ENCODE measurements at places on chromosomes 6 and 20.

GRCh38 chr6:138500867-138501446 lies 1.7 kb upstream of the NHSL1 start:
- no peak for DNase-seq

- no peak for DNase-seq
These were observed 258.9 kb downstream of the KIF16B start for GRCh38 chr20:16314320-16314719.

GRCh38 chr6:161481786-161482516 lies 208.1 kb upstream of the AGPAT4 start:
- DNase-seq = no peak

- DNase-seq = no peak
These were observed 6.4 kb downstream of the LZTS3 start for GRCh38 chr20:3166913-3167342.

- no peak for DNase-seq
These were observed 20.5 kb downstream of the RNF114 start for GRCh38 chr20:49956689-49957088.

GRCh38 chr20:31605902-31606803 lies 1.1 kb downstream of the ID1 start:
- DNase-seq = no peak

GRCh38 chr20:25245461-25245860 lies 2.4 kb upstream of the PYGB start:
- no peak for DNase-seq

DNA sequence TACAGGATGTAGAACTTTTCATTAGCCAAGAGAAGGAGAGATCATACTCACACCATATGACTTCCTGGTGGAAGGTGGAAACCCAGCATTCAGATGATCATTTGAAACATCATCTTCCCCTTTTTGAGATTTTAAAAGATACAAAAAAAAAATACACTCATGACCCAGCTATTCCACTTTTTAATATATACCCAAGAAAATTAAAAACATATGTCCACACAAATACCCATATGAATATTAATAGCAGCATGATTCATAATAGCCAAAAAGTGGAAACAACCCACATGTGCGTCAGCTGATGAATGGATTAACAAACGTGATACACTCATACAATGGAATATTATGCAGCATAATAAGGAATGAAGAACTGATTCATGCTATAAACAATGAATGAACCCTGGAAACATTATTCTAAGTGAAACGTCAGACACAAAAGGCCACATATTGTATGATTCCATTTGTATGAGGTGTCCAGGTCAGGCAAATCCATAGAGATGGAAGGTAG lies 130.0 kb upstream of the SGK1 start:
- peak; percentile 83 for DNase-seq

GRCh38 chr6:87825821-87826221 lies 123.8 kb upstream of the AKIRIN2 start:
- no peak for DNase-seq

GRCh38 chr20:59013959-59014608 lies 5.1 kb upstream of the TUBB1 start:
- peak; percentile 24 for DNase-seq

DNA sequence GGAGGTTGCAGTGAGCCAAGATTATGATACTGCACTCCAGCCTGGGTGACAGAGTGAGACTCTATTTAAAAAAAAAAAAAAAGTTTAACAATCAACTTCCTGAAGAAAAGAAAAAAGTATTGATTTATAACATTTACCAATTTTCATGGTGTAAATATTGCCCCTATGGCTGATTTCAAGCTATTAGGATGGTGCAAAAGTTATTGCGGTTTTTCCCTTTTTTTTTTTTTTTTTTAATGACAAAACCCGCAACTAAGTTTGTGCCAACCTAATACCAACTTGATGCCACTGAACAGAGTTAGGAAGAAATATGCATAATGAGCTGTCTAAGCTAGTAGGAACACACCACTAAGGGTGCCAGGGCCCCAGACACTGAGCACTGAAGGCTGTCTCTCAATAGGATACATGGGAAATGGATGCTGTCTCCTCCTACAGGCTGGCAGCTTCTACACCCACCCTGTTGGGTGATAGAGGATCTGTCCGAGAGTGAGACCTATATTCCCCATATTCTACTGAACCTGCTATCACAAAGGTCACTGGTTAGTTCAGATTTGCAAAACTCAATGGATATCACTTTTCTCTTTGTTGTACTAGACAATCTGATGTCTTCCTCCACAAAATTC lies 6.5 kb upstream of the PERP start:
- DNase-seq = no peak

DNA sequence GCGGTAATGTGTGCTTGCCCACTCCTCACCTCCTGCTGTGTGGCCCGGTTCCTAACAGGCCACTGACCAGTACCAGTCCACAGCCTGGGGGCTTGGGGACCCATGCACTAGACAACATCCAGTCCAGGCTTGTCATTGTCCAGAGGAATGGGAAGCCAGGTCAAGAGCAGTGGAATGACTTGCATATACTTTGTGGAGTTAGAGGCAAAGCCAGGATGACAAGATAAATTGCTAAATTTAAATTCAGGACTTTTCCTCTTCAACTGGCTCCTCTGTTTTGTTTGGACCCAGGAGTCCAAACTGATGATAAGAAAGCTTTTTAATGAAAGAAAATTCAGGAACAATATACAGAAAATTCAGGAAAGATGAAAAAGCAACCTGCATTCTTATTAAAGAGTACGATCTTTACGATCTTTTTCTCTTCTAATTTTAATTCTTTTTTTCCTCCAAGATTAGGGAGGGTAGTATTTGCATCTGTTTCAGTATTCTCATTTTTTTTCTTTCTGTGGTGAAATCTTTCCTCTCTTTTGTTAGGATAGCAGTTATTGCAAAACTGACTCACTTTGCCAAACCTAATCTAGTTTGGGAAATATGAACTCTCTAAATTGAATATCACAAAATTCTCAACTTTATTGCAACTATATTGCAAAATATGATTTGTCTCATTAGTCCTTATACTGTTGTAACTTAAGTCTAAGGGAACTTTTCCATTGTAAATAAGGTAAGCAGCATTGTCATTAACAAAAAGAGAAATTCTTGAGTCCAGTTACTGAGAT lies 48.2 kb downstream of the DCBLD1 start:
- no peak for DNase-seq

DNA sequence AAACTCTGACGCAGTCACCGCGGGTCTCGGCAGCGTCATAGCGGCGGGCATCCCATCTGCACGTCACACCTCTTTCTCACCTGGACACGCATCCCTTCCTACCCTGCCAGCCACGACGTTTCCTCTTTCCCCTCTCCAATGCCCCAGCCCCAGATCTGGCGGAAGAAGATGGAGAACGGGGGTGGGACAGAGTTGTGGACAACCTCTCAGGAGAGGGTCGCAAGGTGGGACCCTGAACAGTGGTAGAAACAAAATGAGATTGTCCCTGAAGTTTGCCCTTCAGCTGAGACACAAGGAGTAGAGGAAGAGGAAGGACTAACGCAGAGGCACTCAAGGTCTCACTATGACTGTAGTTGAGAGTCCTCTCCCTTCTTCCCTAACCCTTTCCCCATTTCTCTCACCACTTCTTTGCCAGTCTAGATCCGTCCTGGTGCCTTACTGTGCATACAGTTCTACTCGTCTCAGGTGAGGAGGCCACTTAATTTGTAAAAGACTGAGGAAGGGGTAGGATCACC lies 562 bp downstream of the TRIM39 start:
- no peak for DNase-seq

DNA sequence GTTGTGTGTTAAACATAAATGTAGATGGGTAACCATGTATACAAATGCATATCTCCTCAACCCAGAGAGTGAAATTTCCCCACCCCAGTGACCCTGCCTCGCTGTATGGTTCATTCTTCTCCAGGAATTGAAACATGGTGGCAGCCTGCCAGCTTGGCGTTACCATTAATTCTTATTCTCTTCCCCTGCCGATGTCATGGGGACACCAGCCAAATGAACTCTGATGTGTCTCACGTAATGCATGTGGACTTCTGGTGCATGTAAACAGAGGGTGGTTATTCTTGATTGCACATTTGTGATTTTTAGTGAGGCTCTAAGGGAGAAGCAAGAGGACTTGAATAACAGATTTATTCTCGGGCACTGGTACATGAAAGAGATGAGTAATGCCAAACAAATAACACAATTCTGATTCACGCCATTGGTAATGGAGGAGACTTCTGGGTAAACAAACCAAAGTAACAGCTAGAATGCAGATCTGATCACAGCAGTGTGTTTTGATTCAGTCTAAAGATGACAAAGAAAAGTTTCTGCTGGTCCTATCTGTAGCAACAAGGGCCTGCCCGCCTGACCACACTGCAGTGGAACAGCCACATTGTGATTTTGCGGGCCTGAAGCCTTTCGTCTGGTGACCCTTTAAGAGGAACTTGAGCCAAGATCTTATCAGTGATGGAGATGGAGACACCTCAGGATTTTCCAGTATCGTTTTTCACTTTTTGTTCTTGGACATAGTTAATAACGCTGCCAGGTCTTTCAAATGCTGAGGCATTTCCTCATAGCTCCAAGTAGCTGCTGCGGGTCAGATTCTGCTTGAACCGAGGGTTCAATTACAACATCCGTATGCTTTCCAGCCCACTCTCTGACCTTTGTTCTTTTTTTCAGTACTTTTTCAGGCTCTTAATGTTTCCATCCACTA lies 171.8 kb upstream of the AKAP12 start:
- DNase-seq = peak; percentile 83

DNA sequence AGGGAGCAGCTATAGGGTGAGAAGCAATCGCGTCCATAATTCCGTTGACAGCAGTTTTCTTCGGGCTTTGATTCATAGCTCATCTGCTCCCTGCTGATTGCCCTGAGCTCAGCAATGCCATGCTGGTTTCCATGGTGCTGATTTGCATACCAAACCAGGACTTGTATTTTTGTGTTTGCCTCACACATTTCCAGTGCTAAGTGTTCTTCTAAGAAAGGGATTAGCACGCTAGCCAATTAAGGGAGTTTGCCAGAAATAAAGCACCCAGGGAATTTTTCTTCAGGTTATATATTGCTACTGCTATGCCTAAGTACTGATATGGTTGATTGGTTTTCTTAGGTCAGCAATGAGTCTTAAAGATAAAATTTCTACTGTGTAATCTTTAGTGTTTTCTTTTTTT lies 177.6 kb downstream of the PLCB1 start:
- no peak for DNase-seq

DNA sequence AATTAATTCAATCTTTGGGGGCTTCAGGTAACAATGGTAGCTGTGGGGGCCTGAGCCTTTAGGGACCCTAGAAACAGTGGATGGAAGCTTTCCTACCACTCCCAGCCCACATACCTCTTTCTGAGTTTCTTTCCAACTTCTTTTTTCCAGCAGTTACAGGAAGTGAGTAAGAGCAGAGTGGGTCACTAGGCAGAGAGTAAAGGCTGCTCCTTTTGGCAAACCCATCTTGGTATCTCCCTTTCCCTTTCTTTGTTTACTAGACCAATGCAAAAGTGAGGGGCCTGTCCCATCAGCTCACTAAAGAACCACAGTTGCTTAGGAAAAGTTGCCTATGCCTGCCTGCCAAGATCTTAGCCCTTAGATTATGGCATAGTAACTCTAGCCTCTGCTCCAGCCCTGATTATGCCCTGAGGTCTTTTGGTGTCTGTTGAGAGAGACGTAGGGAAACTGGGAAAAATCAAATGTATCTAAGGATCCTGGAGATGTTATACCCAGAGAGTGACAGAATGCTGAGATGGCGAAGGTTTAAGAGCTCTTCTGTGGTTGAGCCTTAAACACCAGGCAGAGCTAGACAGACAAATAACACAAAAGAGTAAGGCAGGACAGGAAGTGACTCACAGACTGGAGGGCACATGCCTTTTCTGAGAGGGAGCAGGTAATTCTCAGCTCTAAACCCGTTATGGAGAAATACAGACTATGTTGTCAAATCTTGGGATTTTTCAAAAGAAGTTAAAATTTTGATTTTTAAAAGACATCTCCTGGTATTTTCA lies 31.3 kb downstream of the TRMT6 start:
- DNase-seq = no peak

GRCh38 chr20:58008866-58009265 lies 219.6 kb downstream of the ANKRD60 start:
- DNase-seq = no peak

- DNase-seq = no peak
These were observed 399.8 kb upstream of the MAN1A1 start for GRCh38 chr6:119749335-119749734.

DNA sequence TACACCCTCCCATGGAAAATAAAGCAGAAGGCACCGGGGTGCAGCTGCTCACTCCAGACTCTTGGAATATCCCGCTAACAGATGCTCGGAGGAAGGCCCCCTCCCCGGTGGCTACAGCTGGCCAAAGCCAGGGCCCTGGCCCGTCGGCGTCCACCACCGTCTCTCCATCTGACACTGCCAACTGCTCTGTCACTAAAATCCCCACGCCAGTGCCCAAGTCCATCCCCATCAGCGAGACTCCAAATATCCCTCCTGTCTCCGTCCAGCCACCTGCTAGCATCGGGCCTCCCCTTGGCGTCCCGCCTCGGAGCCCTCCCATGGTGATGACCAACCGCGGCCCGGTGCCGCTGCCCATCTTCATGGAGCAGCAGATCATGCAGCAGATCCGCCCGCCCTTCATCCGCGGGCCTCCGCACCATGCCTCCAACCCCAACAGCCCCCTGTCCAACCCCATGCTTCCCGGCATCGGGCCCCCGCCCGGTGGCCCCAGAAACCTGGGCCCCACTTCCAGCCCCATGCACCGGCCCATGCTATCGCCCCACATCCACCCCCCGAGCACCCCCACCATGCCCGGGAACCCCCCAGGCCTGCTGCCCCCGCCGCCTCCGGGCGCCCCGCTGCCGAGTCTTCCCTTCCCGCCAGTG lies 143.9 kb downstream of the SOBP start:
- no peak for DNase-seq

DNA sequence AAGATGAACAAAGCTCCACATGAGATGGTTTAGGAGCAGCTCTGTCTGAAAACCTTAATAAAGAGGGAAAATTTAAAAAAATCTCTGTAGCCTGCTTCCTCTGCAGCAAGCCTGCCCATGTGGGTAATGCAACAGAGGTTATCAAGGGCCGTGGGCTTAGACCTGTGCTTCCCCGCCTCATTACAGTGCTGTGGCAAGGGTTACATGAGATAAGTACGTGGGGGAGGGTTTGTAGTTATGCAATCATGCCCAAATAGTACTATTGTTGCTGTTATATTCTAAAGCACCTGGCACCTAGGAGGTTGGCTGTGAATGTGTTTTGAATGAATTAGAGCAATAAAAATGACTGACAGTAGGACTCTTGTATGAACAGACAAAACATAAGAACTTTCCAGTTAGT lies 68.3 kb downstream of the PKHD1 start:
- DNase-seq = no peak

DNA sequence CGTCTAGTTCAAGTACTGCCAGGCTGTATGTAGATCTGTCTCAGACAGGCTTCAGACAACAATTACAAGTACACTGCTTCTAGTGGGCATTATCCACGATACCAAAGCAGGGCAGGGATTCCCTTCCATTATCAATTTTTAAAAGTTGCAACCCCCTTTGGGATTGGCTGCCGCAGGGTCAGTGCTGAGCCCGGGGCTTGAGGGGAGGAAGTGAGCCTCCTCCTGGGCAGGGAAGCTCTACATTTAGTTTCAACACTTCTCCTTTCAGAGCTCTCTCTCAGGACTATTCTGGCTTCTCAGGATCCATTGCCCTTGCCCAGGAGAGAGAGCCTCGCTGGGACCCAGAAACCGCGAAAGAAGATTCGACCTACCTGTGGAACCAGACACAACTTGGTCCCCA lies 1.5 kb downstream of the HTR1B start:
- DNase-seq = no peak
